ENCODE measurements at places on chromosomes 1 and 21.

DNA sequence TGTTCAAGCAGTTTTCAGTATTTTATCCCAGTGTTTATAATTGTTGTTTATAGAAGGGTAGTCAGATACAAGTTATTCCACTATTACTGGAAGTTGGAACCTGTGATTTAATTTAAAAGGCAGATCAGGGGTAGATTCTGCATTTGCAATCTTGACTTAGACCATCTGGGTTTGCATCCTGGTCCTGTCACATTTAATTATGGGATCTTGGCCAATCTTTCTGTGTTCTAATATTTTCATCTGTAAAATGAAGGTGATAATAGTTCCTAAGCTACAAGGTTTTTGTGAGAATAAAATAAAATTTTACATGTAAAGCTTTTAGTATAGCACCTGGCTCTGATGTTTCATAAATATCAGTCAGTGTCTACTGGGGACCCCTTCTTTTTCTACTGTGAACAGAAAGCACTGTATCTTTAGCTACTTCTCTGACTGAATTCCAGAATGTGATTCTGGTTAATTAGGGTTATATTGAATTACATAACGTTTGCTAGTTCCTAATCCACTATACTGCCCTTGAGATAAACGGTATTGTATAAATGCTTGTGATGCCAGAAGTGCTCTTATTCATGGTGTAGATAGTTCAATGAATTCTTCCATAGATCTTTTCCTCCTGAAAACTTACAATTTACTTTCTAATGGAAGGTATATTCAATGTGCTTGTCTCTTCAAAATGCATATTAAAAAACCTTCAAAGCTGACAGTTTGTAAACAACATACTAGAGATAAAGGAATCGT, 131.0 kb downstream of the KCNK1 start:
- no peak for DNase-seq

GRCh38 chr1:76013206-76013581, 61.4 kb upstream of the ST6GALNAC3 start:
- no peak for DNase-seq

GRCh38 chr1:70171512-70171911, 33.9 kb downstream of the LRRC40 start:
- DNase-seq = no peak

GRCh38 chr1:3251099-3251806, 182.2 kb downstream of the PRDM16 start:
- DNase-seq = no peak
